Caudate nucleus (tissue), 63 donors: ENCODE measurements at places on chromosomes 7 and 10.

DNA sequence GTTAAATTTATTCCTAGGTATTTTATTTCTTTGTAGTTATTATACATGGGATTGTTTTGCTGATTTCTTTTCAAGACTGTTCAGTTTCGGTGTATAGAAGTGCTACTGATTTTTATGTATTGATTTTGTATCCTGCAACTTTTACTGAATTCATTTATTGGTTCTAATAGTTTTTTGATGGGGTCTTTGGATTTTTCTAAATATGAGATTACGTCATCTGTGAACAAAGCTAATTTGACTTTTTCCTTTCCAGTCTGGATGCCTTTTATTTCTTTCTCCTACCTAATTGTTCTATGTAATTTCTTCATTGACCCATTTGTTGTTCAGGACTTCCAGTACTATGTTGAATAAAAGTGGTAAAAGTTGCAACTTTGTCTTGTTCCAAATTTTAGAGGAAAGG is 5.8 kb upstream of the AOAH start:
- no peak for DNase-seq

DNA sequence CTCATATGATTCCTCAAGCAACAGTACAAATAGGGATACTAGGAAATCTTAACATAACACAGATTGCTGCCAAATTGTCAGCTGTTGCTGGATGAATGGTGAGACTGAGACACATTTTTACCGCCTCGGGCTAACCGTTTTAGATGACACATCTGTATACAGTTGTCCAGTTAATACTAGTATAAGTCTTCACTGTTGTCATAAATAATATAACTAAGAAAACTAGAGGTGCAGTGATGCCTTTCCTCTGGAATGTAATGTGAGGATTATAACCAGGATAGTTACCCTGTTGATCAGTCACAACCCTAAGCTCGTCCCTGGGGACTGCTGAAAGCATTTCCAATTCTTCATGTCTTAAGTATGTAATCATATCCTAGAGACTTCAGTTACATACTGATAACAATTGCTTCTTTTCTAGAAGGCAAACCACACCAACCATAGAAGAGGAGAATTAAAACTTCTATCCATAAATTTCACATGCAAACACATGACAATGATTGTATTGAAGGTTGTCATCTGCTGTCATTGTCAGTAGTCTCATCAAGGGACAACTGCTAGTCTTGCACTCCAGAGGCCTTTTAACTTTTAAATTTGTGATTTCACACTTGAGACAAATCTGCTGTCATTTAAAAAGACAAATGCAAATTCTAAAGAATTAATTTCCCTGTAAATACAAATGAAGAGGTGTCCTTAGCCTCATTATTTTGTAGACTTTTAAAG is 100.4 kb upstream of the SEMA3D start:
- no peak for DNase-seq

GRCh38 chr10:130206216-130206737 is 70.1 kb downstream of the GLRX3 start:
- no peak for DNase-seq

- no peak for DNase-seq
Observed at GRCh38 chr10:29434111-29434510, 145.2 kb downstream of the LYZL1 start.

GRCh38 chr10:5526691-5527331 is 2.0 kb downstream of the CALML3 start:
- no peak for DNase-seq

- DNase-seq, result no peak
Observed at GRCh38 chr10:30068492-30069223, 9.3 kb upstream of the JCAD start.

- no peak for DNase-seq
Observed at GRCh38 chr7:101924171-101924570, 106.7 kb downstream of the CUX1 start.

DNA sequence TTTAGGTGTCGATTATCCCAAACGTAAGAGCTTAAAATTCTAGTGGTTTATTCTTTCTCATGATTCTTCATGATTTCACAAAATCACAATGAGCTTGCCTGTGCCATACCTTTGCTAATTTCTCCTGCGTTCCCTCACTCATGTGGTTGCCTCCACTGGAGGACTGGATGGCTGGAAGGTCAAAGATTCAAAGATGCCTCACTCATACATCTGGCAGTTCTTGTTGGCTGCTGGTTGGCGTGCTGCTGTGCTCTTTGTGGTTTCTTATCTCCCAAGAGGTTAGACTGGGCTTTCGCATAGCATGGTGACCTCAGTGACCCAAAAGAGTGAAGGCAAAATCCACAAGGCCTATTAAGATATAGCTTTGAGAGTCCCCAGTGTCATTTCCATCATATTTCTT is 877.6 kb upstream of the AUTS2 start:
- DNase-seq, result no peak

DNA sequence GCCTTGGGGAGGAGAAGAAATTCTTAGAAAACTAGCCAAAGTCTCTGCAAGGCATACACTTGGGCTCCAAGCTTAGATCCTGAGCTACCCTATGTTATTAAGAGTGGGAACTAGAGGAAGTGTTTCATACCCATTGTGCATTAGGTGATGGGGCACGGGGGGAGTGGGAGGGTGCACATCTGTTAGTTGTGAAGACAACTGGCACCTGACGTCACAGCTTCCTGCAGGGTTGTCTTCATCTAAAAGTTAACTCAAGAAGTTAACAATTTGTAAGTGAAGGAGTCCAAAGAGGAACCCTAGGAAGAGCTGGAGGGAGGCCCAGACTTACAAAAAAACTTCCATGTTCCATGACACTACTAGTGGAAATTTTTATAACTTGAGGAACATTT is 158.1 kb downstream of the ADRA2A start:
- no peak for DNase-seq

DNA sequence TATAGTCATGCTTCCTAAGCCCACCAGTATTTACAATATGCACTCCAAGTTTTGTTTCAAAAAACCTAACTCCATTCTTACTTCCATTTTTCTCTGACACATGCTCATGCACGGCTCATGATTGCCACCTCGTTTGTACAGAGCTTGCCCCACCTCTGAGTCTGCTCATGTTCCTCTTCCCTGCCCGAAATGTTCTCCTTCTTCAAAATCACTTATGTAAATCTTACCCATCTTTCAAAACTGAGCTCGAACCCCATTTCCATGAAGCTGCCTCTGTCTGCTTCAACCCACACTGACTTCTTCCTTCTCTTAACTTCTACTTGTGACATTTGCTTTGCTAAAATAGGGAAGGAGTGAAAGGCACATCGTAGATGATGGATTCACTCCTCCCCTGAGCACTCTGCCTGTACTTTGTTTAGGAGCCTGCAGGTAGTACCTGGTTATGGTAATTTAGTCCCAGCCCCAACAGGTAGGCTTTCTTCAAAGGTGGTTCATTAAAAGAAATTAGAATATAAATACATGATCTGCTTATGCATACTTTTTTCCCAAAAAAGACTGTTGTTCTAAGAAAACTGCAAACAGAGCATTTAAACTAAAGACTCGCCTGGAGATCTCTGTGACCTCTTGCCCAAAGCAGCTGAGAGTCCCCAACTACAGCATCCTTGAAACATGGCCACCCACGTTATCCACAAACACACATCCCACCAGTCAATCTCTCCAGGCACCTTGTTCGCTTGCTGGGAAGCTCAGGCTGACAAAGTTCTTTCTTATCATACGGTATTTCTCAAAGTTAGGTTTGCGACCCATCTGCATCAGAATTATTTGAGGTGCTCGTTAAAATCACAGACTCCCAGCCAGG is 172.0 kb downstream of the DGKI start:
- DNase-seq, result peak; percentile 31

- peak; percentile 43 for DNase-seq
Observed at GRCh38 chr10:97718178-97718577, 4.6 kb downstream of the MARVELD1 start.

DNA sequence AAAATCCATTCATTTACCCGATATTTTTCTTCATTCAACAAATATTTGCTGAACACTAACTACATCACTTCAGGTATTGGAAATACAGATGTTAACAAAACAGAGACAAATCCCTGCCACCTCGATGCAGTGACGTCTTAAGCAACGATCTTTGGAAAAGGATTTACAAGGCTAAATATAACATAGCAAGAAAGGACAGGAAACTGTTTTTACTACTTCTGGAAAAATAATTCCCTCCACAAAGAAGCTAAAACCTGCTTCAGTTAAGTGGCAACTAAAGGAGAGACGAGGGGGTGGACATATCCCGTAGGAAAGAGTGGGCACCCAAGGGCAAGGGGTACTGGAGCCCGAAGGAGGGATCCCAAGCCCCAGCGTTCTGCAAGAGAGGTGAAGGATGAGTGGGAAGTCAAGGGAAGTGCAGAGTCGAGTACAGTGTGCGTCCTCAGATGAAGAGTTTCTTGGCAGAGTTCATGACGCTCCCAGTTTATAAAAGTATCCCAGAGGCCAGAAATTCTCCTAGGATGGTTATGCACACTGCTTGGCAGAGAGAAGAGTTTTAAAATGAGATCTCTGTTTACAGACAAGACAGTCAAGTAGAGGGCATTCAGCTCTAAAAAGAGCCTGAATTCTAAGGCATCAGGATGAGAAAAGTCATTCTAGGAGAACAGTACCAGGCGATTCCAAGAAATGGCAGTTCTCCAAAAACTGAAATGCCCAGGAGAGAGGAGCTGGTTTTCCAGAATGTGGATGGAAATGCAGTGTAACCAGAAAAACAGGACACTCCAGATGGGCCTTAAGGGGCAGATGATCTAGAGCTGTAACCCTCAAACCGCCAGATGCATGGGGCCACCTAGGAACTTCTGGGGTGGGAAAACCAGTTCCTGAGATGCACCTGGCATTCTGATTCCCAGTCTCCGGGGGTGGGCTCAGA is 97.3 kb downstream of the GRB10 start:
- DNase-seq, result no peak

- no peak for DNase-seq
Observed at GRCh38 chr7:152489044-152489443, 53.2 kb upstream of the KMT2C start.

- no peak for DNase-seq
Observed at GRCh38 chr7:54543051-54543488, 895 bp downstream of the VSTM2A start.

DNA sequence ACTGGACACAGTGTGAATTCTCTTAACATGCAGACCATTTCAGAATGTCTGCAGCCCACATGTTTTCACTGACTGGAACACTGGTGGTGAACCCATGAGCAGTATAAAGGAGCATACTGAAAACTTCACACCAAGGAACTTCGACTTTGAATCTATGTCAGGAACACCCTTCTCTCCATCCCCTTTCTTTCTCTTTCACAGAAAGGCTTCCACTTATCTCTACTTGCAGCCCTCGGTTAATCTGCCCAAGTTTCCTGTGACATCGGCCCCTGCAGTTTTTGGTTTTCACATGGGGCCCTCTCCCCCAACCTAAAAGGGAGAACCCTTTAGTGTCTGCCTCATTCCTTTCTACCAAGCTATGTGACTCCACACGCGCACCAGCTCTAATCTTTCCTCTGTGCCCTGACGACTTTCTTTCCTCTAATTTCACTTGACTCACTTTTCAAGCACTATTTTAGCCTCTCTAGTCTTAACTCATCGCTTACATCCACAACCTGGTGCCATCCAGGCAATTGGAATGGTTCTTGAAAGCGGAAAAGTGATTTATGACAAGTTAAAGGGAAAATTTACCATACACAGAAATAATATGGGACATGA is 70.1 kb downstream of the RELN start:
- no peak for DNase-seq

DNA sequence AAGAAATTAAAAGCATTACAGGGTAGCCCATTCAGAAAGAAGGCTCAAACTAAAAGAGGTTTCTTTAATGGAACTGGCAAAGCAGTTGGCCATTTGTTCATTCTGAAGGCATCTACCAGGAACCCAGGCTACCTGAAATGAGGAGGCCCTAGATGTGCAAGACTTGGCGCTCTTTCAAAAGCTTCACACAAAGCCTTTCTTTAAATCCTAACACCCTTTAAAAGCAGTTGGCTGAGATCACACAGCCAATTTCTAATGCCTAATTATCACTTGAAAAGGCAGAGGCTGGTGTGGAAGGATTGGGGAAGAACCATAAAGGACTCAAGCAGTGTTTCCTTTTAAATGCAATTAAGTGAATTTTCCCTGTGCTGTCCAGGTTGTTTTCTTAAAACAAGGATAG is 23.2 kb downstream of the PPP1R17 start:
- no peak for DNase-seq

- no peak for DNase-seq
Observed at GRCh38 chr10:9707216-9707615, 1310.5 kb upstream of the CELF2 start.

DNA sequence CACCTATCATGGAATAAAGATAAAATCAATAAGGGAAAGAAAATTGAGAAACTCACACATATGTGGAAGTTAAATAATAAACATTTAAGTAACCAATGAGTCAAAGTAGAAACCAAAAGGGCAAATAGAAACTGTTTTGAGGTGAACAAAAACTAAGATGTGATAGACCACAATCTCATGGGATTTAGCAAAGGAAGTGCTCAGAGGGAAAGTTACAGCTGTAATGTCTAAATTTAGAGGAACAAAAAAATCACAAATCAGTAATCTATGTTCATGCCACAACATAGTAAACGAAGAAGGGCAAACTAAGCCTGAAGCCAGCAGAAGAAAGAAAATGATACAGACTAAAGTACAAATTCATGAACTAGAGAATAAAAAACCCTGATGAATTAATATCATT is 16.3 kb downstream of the CYP3A4 start:
- no peak for DNase-seq

- no peak for DNase-seq
Observed at GRCh38 chr10:68871731-68872342, 29.3 kb upstream of the DDX50 start.

DNA sequence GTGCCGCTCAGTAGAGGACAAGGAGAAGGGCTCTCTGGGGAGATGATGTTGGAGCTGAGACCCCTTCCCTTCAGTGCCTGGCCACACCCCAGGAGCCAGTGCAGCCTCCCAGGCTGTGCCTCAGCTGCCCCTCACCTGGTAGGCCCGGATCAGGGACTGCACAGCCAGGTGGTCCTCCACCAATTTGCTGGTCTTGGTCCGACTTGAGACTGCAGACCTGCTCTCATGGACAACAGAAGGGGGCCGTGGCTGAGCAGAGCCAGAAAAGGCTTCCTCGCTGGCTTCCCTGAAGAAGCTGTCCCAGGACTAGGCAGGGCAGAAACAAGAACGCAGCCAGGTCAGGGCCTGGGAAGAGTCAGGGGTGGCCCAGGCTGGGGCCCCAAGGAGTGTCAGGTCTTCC is 5.5 kb downstream of the OGDHL start:
- no peak for DNase-seq

DNA sequence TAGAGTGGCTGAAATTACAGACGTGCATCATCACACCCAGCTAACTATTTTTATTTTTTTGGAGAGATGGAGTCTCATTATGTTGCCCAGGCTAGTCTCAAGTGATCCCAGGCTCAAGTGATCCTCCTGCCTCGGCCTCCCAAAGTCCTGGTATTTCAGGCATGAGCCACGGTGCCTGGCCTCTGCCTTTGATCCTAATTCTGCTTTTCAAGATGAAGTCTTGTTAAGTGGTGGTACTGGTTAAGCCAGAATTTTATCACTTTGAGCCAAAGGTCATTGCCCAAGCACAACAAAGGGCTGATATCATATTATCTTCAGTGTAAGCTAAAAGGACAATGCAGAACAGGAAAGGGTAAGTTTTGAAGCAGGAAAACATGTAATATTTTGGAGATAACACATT is 64.2 kb downstream of the MYOF start:
- DNase-seq, result no peak
